ENCODE measurements at places on chromosomes 6 and 20. TPM values are rescaled to one million over a fixed set of nuclear protein-coding genes. Genes with fewer than 3 reads are reported as not detected.

The PLAGL1 gene
- total RNA-seq: 9.9 TPM

DNA sequence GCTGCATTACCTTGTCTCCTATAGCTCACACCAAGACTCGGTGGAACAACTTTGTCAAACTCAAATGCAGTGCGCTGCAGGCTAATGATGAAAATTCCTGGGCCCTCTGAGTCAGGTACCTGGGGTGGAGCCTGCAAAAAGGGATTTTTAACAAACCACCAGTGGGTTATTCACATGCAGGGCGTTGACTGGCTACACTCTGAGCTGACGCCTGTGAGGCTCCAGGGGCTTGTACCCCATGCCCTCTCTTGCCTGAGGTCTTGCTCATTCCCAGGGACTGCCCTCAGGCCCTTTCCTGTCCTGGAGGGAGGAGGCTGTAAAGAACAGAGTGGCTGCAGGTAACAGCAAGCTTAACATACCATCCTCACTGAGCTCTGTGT is 9.2 kb downstream of the GTSF1L start:
- DNase-seq: no peak

The IL20RA gene
- total RNA-seq: not detected

The PTCHD4 gene
- total RNA-seq: 2.0 TPM

The CCN5 gene
- 0.17 TPM for total RNA-seq

GRCh38 chr6:80211286-80211685 is 104.8 kb downstream of the BCKDHB start:
- DNase-seq: no peak

DNA sequence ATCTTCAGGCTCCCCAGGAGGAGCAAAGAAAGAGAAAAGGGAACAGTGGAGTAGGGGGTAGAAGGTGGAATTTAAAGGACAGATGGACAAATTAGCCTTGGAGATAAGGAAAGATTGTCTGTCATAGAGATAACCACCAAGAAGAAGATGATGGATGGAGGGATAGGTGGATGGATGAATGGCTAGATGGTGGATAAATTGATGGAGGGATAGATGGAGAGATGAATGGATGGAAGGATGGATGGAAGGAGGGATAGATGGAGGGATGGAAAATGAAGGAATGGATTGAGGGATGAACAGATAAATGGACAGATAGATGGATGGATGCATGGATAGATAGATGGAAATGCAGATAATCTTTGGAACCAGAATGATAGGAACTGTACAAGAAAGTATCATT is 102.8 kb downstream of the TNFAIP3 start:
- no peak for DNase-seq

- no peak for DNase-seq
Observed at GRCh38 chr20:20014659-20015058, 2.5 kb upstream of the NAA20 start.

The SIRPB1 gene
- 0.75 TPM for total RNA-seq

DNA sequence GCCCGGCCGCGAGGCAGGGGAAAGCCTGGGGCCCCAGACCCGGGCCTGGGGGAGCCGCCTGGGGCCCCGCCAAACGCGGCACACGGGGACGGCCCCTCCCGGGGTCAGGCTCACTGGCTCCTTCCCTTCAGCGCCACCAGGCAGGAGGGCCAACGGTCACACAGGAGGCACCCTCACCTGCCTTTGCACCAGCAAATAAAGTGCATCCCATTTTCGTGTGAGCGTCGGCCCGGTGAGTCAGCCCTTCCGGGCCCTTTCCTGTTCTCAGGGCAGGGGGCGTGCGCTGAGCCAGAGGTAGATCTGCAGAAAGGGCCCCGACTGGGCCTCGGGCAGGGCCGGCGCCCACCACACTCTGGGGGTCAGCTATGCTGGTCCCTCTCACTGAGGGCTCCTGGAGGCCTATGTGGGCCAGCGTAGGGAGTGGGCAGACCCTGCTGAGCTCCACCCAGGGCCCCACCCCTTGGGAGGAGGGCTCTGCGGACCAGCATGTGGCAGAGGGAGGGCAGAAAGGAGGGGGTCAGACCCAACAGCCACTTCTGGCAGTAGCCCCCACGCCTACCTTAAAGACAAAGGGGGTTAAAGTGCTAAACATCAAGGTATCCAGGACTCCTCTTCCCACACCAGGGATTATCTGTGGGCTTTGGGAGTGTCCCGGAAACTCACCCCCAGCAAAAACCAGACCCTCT is 931 bp upstream of the UCKL1 start:
- DNase-seq: no peak

DNA sequence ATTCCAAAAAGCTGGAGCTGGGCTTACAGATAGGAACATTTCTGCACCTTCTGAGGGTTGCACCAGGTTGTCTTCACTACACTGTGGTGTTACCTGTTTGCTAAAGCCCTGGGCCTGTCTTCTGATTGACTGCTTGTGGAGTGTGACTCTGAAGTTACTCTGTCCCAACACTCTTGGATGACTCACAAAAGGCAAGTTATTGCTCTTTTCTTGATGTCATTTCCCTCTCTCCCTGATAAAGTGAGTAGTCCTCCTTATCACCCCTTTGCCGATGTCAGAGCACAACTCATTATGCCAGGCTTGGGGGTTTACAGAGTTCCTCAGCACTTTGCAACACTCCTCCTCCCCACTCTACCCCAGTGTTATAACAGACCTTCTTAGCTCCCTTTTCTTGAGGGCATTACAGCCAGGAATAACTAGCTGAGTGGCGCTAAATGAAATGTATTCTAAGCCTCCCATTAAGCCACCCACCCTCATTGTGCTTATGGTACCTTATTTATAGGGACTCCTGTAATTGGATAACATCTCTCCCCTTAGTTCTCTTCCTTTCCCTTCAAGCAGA is 36.1 kb upstream of the NKX2-4 start:
- no peak for DNase-seq

- no peak for DNase-seq
Observed at GRCh38 chr6:89258912-89259311, 41.8 kb upstream of the GABRR1 start.

The DOK5 gene
- total RNA-seq: 0.68 TPM

- no peak for DNase-seq
Observed at GRCh38 chr6:170057034-170057734, 233.7 kb downstream of the DLL1 start.

The ULBP2 gene
- total RNA-seq: 1.9 TPM

GRCh38 chr6:86949771-86950170 is 12.4 kb downstream of the HTR1E start:
- peak; percentile 61 for DNase-seq

DNA sequence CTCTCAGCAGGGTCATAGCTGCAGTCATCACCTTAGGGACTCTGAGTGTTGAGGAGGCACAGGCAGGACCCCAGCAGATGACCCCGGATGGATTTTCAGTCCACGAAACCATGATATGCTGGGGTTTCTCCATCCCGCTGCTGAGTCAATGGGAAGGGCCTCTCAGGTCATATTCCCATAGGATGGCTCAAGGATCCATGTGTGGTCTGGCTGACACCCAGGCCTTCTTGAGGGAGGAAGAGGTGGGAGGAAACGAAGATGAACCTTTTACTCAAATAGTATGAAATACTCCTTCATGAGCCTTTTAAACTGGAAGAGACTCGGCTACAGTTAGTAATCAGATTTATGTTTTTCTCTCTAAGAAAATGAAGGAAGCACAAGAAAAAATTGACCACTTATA is 10.3 kb upstream of the RALY start:
- DNase-seq: no peak

GRCh38 chr20:46438156-46438750 is 31.8 kb upstream of the ELMO2 start:
- peak; percentile 90 for DNase-seq

GRCh38 chr6:106662458-106662857 is 33.1 kb downstream of the QRSL1 start:
- DNase-seq: no peak

- no peak for DNase-seq
Observed at GRCh38 chr6:134551245-134551960, 233.5 kb upstream of the SGK1 start.

The PHF10 gene
- total RNA-seq: 43.2 TPM

The LAMA2 gene
- total RNA-seq: not detected

DNA sequence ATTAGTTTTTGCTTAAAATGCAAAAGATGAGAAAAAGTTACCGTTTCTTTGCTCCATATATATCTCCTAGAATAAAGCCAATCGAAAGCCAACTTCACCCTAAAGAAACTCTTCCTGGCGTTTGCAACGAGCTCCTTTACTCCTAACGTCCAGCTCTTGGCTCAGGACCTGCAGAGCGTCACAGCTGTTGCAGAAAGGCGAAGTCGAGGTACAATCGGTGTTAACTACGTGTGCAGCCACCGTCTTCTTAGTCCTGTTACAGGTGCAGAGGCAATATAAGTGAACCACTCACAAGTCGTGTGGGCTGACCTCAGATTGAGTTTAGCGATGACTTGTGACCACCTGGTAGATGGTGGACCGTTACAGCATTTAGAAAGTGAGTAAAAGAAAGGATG is 113.1 kb downstream of the TRIM27 start:
- no peak for DNase-seq

- peak; percentile 25 for DNase-seq
Observed at GRCh38 chr6:27541212-27541932, 68.5 kb upstream of the ZNF184 start.

Measured in G401 (cell line).